Activated T-helper 1 cell treated with Interleukin-2 at 50 U/mL for 16 hours (primary cell): ENCODE measurements at places on chromosomes 1 and 21.

- DNase-seq, result no peak
Measured at GRCh38 chr1:57850176-57850940, 426.5 kb upstream of the DAB1 start.

DNA sequence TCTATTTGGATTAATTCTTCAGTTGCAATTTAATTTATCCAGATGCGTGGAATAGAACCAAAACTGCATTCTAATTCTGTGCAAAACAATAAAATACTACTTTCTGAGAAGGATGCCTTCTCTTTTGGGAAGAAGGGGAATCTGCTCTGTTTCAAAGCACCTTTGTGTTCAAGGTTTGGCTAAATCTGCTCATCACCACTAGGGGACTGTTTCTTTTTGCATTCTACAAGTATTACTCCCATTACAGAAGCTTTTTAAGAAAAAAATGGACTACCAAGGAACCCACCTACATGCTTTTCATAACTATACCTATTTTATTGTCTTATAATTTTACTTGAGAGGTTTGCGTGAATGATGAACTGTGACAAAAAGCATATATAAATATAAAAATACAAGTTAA is 18.2 kb downstream of the MRPS6 start:
- DNase-seq, result no peak

DNA sequence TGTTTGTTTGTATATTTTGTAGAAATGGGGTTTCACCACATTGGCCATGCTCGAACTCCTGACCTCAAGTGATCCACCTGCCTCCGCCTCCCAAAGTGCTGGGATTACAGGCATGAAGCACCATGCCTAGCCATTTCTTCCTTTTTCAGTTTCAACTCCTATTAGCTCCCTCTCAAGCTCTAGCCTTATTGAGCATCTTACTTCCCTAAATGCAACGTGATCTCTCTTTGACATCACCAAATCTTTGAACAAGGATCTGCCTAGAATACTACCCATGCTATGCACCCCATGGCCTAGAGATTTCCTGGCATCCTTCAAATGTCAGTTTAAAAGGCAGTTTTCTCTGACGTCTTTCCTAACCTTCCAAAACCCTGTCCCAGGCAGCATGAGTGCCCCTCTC is 91.1 kb upstream of the NR5A2 start:
- DNase-seq, result no peak

DNA sequence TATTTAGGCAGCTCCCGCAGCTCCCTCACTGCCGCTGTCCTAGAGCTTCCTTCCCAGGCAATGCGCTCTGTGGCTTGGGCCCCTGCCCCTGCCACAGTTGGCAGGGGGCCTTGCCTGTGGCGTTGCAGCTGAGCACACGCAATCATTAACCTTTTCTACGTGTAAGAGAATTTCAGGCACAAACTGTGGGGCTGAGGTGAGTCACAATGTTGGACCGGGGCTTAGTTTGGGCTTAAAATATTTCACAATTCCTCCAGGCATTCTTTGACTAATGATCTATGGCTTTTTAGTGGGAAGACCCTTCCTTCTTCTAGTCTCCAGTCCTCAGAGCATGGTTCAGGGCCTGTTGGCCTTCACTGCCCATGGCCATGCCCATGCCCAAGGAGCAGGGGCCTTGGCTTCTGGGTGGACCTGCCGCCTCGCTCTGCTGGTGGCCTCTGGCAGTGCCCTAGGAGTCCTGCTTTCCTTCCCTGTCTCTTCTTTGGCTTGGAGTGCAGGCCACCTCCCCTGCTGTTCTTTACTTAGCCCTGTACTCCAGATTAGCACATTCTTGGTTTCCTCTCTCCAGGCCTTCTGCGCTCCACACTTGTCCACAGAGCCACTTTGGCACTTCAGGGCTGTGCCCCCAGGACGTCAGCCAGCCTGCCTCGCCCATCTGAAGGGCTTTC is 39.2 kb downstream of the MAPKAPK2 start:
- no peak for DNase-seq

DNA sequence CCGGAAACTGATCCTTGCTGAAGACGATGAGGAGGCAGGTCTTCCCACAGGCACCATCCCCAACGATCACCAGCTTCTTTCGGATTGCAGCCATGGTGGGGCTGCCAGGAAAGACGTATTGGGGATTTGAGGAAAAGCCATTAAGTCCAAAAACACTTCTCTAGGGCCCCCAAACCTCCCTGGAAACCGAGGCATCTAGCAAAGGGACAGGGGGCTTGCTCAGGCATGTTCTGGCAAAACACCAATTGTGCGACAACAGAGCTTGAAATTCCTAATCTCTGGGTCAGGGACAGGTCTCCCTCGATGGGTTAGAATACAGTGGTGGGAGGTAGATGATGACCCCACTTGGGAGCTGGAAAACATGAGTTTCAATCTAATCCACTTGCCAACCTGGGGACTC is 3.2 kb downstream of the RHOC start:
- no peak for DNase-seq

DNA sequence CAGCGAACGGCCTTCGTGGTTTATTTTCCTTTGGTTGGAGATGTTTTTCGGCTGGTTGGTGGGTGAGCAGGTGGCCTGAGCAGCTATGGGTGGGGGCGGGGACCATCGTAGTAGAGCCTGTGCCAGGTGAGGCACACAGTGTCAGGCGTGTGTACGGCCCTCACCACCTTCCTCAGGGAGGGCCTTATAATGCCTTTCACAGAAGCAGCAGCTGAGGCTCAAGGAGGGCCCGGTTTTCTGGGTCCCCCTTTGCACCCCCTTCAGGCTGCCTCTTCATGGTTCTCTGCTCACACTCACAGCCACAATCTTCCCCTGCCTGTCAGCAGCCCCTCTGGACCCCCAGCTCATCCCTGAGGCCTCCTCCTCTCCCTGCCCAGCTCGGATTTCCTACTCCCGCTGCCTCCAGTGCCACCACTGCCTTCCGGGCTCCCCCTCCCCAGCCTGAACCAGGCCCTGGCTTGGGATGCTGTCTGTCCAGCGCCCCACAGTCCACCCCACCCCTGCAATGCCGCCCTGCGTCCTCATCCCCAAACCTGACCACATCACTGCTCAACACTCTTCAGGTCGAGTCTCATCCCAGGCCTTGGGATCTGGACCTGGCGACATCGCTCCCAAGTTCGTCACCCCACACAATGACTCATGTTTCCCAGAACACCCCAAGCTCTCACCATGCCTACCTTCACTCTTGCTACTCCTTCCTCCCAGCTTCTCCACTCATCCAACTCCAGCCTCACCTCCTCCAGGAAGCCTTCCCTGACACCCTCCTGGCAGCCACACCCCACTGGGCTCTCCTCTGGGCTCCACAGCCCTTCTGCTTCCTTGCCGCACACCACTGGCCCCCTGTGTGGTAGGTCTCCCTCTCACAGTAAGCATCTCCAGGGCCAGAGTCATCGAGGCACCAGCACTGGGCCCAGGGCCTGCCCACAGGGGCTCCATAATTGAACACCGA is 53.9 kb downstream of the DMRTB1 start:
- no peak for DNase-seq

GRCh38 chr1:23600283-23600682 is 41.0 kb upstream of the ID3 start:
- DNase-seq, result no peak

- no peak for DNase-seq
Measured at GRCh38 chr21:14616380-14617039, 70.4 kb upstream of the SAMSN1 start.

DNA sequence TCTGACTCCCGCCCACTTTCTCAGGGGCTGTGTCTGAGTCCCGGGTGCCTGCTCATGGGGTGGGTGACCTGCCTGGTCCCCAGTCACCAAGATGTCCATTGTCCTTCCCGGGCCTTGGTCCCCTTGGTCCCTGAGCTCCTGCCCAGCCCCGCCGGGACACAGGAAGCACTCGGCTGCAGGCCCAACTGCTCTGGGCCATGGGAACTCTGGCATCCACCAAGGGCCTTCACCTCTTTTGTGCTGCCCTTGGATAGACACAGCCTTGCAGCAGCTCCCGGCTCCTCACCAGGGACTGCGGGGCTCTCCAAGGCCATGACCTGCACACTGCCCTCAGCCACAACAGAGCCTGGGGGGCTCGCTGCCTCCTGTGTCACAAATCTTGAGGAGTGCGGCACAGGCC is 22.1 kb upstream of the MX1 start:
- no peak for DNase-seq

DNA sequence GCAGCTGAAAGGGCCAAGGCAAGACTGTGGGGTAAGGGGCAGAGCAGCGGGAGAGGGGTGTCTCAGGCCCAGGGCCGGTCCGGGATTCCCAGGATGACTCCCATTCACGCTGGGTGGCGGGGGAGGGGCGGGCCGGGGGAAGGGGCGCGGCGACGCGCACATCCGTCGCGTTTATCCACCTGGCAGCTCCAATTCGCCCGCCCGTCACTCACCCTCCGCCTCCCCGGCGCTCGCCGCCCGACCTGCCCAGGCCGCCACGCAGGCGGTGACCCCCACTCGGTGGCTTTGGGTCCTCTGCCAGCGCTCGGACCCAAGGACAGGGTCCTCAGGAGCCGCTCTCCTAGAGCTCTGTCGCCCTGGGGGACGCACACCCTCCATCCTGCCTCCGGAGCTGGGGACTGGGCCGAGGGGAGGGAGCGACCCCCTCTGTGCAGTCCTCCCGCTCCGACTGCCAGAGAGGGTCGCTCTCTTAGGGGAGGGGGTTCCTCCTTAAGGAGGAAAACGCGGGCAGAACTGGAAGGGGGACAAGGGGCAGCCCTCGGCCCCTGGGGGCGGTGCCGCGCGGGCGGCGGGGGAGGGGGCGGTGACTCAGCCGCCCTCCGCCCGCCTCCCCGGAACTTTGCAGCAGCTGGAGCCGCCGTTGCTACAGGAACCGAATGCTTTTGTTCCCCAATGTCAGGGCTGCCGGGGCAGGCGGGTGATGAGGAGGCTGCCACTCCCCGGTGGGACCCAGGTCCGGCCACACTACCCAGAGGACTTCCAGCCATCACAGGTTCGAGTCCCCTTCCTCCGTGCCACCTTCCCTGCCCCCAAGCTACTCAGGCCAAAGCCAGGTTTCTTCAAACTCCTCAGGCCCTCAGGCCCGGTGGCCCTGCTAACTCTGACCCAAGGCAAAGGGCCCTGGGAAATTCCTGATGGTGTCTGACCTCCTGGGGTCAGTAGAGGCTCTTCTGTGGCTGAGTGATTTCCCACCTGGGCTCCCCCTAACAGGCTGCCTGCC is 3.4 kb downstream of the ADGRB2 start:
- peak; percentile 54 for DNase-seq

DNA sequence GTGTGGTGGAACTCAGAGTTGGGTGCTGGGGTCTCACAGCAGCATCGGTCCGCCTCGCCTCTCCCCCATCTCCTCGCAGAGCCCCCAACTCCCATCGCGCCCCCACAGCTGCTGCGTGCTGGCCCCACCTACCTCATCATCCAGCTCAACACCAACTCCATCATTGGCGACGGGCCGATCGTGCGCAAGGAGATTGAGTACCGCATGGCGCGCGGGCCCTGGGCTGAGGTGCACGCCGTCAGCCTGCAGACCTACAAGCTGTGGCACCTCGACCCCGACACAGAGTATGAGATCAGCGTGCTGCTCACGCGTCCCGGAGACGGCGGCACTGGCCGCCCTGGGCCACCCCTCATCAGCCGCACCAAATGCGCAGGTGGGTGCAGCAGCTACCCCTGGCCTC is 24.2 kb downstream of the PTPRU start:
- no peak for DNase-seq
